ENCODE measurements at places on chromosomes 11 and 22. TPM values are rescaled to one million over a fixed set of nuclear protein-coding genes. Genes with fewer than 3 reads are reported as not detected.
A peak's percentile ranks its signal among the peaks of the same experiment; 100 is the strongest.

EPS8L2 gene
- 92.1 TPM for total RNA-seq

KREMEN1 gene
- 49.0 TPM for total RNA-seq

ART1 gene
- not detected for total RNA-seq

GGTLC3 gene
- total RNA-seq: 2.3 TPM

PACS1 gene
- 51.9 TPM for total RNA-seq

SLC36A4 gene
- 6.3 TPM for total RNA-seq

TXN2 gene
- total RNA-seq: 74.3 TPM

DDX10 gene
- total RNA-seq: 18.5 TPM

MIOX gene
- total RNA-seq: not detected

BIK gene
- total RNA-seq: 22.1 TPM

NAV2 gene
- total RNA-seq: 26.6 TPM

OR5D18 gene
- not detected for total RNA-seq

NRIP3 gene
- total RNA-seq: 6.0 TPM

SEC14L6 gene
- total RNA-seq: 0.23 TPM

DLG2 gene
- total RNA-seq: 9.8 TPM

TEX54 gene
- total RNA-seq: not detected

LDLRAD3 gene
- total RNA-seq: 42.5 TPM

- no peak overlapping the region for H3K27ac ChIP-seq
- no peak overlapping the region for H3K4me3 ChIP-seq
- H3K36me3 ChIP-seq: no peaks in the 10 kb centered on the region
- no peak for DNase-seq
Observed at GRCh38 chr11:120500414-120501071, 11.0 kb upstream of the GRIK4 start.

- H3K27ac ChIP-seq: no peak overlapping the region
- H3K4me1 ChIP-seq: no peaks in the 10 kb centered on the region
- H3K36me3 ChIP-seq: no peaks in the 10 kb centered on the region
- no peak overlapping the region for H3K4me3 ChIP-seq
- peak; percentile 78 for DNase-seq
- no peaks in the 10 kb centered on the region for H3K27me3 ChIP-seq
Observed at GRCh38 chr22:36180038-36180880, 19.7 kb upstream of the APOL3 start.

DNA sequence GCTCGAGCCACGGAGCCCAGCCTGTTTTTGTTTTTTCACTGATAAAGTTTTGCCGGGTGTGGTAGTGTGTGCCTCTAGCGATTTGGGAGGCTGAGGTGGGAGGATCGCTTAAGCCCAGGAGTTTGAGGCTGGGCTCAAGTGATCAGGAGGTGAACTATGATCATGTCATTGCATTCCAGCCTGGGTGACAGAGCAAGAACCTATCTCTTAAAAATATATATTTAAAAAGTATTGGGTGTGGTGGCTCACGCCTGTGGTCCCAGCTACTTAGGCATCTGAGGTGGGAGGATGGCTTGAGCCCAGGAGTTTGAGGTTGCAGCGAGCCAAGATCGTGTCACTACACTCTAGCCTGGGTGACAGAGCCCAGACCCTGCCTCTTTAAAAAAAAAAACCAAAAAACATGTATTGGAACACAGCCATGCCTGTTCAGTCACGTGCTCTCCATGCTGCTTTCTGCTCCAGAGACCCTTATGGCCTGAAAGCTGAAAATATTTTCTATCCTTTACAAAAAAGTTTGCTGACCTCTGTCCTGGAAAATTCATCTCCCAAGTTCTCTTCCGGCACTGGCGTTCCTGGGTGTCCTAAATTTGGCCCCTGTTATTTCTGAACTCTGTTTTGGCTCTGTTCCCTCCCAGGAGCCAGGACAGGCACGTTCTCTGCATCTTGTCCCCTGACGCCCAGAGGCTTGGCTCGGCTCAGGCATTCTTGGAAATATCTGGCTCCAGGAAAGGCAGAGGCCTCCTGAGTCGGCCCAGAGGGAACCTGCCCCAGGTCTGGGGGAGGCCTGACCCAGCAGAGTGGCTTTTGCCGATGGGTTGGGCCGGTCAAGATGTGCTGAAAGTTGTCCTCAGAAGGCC is 61.3 kb upstream of the PPP6R3 start:
- H3K36me3 ChIP-seq: no peaks in the 10 kb centered on the region
- peak overlapping the region; percentile 59 for H3K27ac ChIP-seq
- peak; percentile 75 for DNase-seq
- peaks cover 19% of the 10 kb centered on the region for H3K4me1 ChIP-seq
- no peaks in the 10 kb centered on the region for H3K27me3 ChIP-seq
- H3K4me3 ChIP-seq: no peak overlapping the region

GRCh38 chr11:117861151-117862018 is 15.1 kb downstream of the FXYD6 start:
- peak overlapping the region; percentile 8 for H3K27ac ChIP-seq
- DNase-seq: no peak
- no peaks in the 10 kb centered on the region for H3K4me1 ChIP-seq
- H3K36me3 ChIP-seq: no peaks in the 10 kb centered on the region
- H3K27me3 ChIP-seq: no peaks in the 10 kb centered on the region

- H3K27ac ChIP-seq: peak overlapping the region; percentile 8
- no peaks in the 10 kb centered on the region for H3K36me3 ChIP-seq
- no peaks in the 10 kb centered on the region for H3K4me1 ChIP-seq
- H3K27me3 ChIP-seq: no peaks in the 10 kb centered on the region
- no peak overlapping the region for H3K4me3 ChIP-seq
- peak; percentile 32 for DNase-seq
Observed at GRCh38 chr22:46829941-46830715, 67.7 kb downstream of the TBC1D22A start.

- no peak overlapping the region for H3K4me3 ChIP-seq
- H3K36me3 ChIP-seq: no peaks in the 10 kb centered on the region
- H3K27me3 ChIP-seq: no peaks in the 10 kb centered on the region
- peaks cover 4% of the 10 kb centered on the region for H3K4me1 ChIP-seq
Observed at GRCh38 chr11:86035164-86035563, 33.7 kb downstream of the PICALM start.

DNA sequence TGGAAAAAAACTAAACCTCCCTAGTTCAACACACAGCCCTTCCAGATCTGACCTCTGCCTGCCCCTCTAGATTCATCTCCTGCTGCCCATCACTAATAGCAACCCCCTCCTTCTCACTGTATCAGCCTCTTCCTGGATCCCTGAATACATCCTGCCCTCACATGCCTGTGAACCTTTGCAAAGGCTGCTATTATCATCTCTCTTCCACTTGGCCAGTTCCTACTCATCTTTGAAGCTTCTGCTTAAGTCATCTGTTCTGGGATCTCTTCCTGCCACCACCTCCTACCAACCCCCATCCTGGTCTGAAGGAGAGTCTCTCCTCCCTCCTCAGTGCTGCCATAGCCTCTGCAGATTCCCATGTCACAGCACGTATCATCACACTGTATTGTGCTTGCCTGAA is 38.0 kb upstream of the AMOTL1 start:
- H3K27me3 ChIP-seq: no peaks in the 10 kb centered on the region
- no peak overlapping the region for H3K27ac ChIP-seq
- no peak for DNase-seq
- H3K36me3 ChIP-seq: no peaks in the 10 kb centered on the region

DNA sequence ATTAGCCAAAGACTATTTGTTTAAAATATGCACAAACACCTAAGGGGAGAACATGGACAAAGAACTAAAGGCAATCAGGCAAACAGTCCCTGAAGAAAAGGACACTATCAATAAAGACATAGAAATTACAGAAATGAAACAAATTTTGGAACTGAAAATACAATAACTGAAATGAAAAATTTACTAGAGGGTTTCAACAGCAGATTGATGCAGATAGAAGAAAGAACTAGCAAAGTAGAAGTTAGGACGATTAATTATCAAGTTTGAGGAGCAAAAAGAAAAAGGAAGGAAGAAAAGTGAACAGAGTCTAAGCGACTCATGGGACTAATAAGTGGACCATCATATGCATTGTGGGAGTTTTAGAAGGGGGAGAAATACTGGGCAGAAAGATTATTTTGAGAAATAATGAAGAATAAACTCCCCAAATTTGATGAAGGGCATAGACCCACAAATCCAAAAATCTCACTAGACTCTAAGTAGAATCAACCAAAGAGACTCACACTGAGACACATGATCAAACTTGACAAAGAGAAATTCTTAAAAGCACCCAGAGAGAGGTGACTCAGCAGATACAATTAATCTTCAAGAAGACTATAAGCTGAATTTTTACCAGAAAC is 62.9 kb downstream of the JAM3 start:
- H3K4me1 ChIP-seq: no peaks in the 10 kb centered on the region
- H3K4me3 ChIP-seq: no peak overlapping the region
- DNase-seq: no peak
- H3K27me3 ChIP-seq: no peaks in the 10 kb centered on the region

- H3K27me3 ChIP-seq: no peaks in the 10 kb centered on the region
- no peaks in the 10 kb centered on the region for H3K36me3 ChIP-seq
- H3K4me3 ChIP-seq: no peak overlapping the region
- H3K27ac ChIP-seq: no peak overlapping the region
- no peak for DNase-seq
Observed at GRCh38 chr11:116062490-116063171, 558.4 kb upstream of the CADM1 start.

GRCh38 chr11:108985945-108986279 is 321.0 kb downstream of the DDX10 start:
- H3K36me3 ChIP-seq: no peaks in the 10 kb centered on the region
- DNase-seq: no peak
- no peak overlapping the region for H3K27ac ChIP-seq
- no peaks in the 10 kb centered on the region for H3K27me3 ChIP-seq
- H3K4me1 ChIP-seq: no peaks in the 10 kb centered on the region

- H3K27me3 ChIP-seq: no peaks in the 10 kb centered on the region
- DNase-seq: no peak
- no peaks in the 10 kb centered on the region for H3K4me1 ChIP-seq
- no peak overlapping the region for H3K27ac ChIP-seq
- H3K36me3 ChIP-seq: no peaks in the 10 kb centered on the region
Observed at GRCh38 chr22:47591709-47592108, 829.3 kb downstream of the TBC1D22A start.

GRCh38 chr11:104522650-104523049 is 358.7 kb upstream of the PDGFD start:
- no peaks in the 10 kb centered on the region for H3K4me1 ChIP-seq
- no peaks in the 10 kb centered on the region for H3K36me3 ChIP-seq
- no peak overlapping the region for H3K27ac ChIP-seq
- H3K27me3 ChIP-seq: no peaks in the 10 kb centered on the region

GRCh38 chr11:123233280-123233974 is 38.4 kb upstream of the CLMP start:
- H3K27me3 ChIP-seq: no peaks in the 10 kb centered on the region
- no peaks in the 10 kb centered on the region for H3K4me1 ChIP-seq
- no peak overlapping the region for H3K27ac ChIP-seq
- H3K36me3 ChIP-seq: no peaks in the 10 kb centered on the region

- DNase-seq: no peak
- H3K27ac ChIP-seq: no peak overlapping the region
- H3K36me3 ChIP-seq: no peaks in the 10 kb centered on the region
- H3K4me1 ChIP-seq: no peaks in the 10 kb centered on the region
Observed at GRCh38 chr22:42257386-42257785, 13.1 kb downstream of the TCF20 start.

- no peaks in the 10 kb centered on the region for H3K4me1 ChIP-seq
- H3K36me3 ChIP-seq: no peaks in the 10 kb centered on the region
- H3K4me3 ChIP-seq: no peak overlapping the region
Observed at GRCh38 chr22:17772249-17772957, 1.9 kb downstream of the BID start.

- H3K27me3 ChIP-seq: no peaks in the 10 kb centered on the region
- H3K4me1 ChIP-seq: no peaks in the 10 kb centered on the region
- no peak overlapping the region for H3K27ac ChIP-seq
- no peak for DNase-seq
Observed at GRCh38 chr11:96620464-96621044, 230.7 kb downstream of the JRKL start.

DNA sequence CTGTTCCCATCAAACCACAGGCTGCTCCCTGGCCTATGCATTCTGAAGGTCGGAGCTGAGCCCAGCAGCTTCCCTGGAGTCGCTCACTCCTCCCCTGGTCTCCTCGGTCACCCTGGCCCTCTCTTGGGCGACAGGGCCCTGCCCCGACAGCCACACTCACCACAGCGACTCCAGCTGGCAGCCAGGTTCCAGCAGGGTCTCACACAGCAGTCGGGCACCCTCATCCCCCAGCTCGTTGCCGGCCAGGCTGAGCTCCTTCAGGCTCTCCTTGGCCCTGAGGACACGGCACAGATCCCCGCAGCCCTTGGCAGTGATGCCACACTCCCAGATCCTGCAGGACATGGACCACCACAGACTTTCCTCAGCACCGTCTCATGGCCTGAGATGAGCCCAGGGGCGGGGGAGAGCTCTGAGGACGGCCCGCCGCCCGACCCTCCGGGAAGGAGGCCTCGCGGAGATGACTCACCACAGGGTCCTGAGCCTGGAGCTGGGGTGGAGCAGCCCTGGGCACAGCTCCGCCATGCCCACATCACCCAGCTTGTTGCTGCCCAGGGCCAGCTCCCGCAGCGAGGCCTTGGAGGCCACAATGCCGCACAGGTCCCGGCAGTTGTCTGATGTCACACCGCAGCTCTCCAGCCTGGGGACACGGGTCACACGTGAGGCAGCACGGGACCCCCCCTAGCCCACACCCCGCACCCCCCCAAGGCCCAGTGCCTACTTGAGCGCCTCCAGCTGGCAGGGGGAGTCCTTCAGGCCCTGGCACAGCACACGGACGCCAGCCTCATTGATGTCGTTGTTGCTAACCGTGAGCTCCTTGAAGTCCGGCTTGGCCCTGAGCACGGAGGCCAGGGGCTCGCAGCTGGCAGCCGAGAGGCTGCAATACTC is 8.5 kb downstream of the RNH1 start:
- H3K36me3 ChIP-seq: peaks cover 47% of the 10 kb centered on the region
- H3K4me3 ChIP-seq: no peak overlapping the region
- DNase-seq: no peak
- no peaks in the 10 kb centered on the region for H3K27me3 ChIP-seq
- H3K4me1 ChIP-seq: no peaks in the 10 kb centered on the region
- no peak overlapping the region for H3K27ac ChIP-seq

- H3K4me1 ChIP-seq: no peaks in the 10 kb centered on the region
- DNase-seq: no peak
Observed at GRCh38 chr11:117010808-117011540, 87.3 kb downstream of the SIK3 start.

DNA sequence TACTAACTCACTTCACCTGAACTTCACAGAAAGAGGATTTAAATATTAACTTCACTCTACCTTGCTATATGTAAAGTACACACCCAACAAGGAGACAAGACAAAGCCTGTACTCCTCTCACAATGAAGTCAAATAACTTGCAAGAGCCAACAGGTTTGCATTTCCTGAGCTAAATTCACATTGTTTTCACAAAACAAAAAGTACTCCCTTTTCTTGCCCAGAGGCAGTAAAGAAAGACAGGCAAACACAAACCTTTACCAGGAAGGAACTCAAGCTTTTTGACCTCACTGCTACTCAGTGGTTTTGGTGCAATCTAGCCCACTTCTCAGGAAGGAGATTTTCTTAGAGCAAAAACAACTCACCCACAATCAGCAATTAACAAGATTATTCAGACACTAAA is 15.7 kb downstream of the USP28 start:
- no peaks in the 10 kb centered on the region for H3K4me1 ChIP-seq
- H3K27ac ChIP-seq: no peak overlapping the region
- H3K36me3 ChIP-seq: no peaks in the 10 kb centered on the region
- no peaks in the 10 kb centered on the region for H3K27me3 ChIP-seq
- no peak overlapping the region for H3K4me3 ChIP-seq
- DNase-seq: peak; percentile 15

GRCh38 chr11:92226331-92227229 is 2.0 kb downstream of the FAT3 start:
- peaks cover 17% of the 10 kb centered on the region for H3K27me3 ChIP-seq
- no peaks in the 10 kb centered on the region for H3K4me1 ChIP-seq
- H3K4me3 ChIP-seq: peak overlapping the region; percentile 35
- no peaks in the 10 kb centered on the region for H3K36me3 ChIP-seq
- peak overlapping the region; percentile 35 for H3K27ac ChIP-seq
- no peak for DNase-seq

- H3K4me1 ChIP-seq: no peaks in the 10 kb centered on the region
- no peak overlapping the region for H3K4me3 ChIP-seq
- no peak overlapping the region for H3K27ac ChIP-seq
- no peaks in the 10 kb centered on the region for H3K27me3 ChIP-seq
- no peaks in the 10 kb centered on the region for H3K36me3 ChIP-seq
Observed at GRCh38 chr11:86869966-86870570, 69.7 kb downstream of the PRSS23 start.
